ENCODE measurements at places on chromosomes 12 and 14.

DNA sequence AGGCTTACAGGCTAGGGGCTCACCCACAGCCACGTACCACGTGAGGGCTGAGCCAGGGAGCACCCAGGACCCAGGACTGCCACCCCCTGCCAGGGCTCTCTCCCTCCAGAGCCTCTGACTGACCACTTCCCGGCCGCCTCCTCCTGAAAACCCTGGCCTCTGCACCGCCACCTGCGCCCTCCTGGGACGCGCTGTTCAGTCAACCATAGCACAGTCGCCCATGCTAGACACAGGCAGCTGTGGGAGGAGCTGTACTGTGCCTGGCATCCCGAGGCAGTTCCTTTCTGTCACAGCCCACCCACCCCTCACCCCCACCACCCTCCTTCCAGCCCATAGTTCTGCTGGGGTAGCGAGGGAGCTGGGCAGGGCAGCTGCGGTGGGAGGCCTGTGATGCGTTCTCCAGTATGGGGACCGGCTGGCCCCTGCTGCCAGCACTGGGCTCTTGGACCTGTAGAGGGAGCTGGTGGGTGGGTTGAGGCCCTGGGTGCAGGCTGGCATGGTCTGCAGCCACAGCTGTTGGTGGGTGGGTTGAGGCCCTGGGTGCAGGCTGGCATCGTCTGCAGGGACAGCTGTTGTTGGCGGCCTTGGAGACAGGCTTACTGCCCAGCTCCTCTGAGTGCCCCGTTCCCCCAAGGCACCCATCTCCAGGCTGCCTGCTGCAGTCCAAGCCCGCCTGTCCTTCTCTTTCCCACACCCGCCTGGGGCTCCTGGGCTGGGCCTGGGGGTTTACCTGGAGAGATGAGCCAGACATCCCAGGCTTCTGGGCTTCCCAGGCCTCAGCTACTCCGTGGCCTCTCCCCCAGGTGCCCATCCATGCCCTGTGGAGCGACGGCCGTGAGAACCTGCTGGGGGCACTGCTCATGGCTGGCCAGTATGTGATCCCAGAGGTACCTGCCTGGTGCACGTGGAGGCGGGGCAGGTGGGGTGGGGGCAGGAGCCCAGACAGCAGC is 11.5 kb downstream of the ASPG start:
- no peak for DNase-seq

GRCh38 chr12:13745111-13745860 is 236.1 kb downstream of the GRIN2B start:
- no peak for DNase-seq

GRCh38 chr14:54606631-54607133 is 39.8 kb downstream of the SAMD4A start:
- no peak for DNase-seq

GRCh38 chr12:115306380-115306779 is 622.4 kb upstream of the TBX3 start:
- no peak for DNase-seq

- no peak for DNase-seq
Observed at GRCh38 chr12:121005346-121005815, 10.9 kb downstream of the C12orf43 start.

DNA sequence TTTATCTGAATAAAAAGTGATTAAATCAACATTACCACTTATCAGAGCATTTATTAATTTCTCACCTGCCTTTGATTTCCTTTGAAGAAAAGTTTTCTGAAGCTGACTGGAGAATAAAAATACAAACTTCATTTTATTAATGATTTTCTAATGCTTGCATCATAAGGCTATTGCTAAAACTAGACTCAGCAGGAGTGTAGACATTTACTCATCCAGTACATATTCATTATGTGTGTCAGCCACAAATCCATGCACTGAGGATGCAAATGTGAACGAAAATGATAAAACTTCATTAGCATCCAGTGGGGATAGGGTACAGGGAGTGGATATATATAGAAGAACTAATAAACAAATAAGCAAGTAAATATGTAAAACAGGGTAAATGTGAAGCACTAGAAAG is 74.6 kb downstream of the SLCO1B3 start:
- DNase-seq = no peak

DNA sequence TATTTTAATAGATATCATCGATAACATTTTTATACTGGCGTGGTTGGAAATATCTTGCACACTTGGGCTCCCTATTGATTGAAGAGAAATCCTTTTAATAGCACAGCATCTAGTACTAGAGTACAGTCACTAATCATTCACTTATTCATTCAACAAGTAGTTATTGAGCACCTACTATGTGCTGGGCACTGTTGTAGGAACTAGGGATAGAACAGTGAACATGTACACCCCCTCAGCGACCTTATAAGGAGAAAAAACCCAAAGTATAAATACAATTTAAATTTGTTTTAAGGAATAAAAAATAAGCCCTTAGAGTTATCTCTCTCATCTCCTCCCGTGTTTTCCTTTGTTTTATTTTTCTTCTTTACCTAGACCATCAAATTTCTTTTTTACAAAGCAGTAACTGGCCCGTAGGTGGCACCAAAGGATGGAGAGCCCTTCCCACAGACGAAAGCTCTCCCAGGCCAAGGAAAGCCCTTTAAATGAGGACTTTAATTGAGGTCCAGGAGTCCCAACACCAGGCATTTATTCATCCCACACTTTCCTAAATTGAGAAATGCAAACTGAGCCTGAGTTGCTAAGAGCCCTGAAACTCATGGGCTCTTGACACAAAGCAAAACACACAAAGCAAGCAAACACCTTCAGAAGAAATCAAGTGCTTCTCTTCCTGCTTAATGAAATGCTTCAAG is 29.0 kb downstream of the PEBP1 start:
- no peak for DNase-seq

Measured in SIG-M5 (cell line).